ENCODE measurements at places on chromosomes 7 and 10.

DNA sequence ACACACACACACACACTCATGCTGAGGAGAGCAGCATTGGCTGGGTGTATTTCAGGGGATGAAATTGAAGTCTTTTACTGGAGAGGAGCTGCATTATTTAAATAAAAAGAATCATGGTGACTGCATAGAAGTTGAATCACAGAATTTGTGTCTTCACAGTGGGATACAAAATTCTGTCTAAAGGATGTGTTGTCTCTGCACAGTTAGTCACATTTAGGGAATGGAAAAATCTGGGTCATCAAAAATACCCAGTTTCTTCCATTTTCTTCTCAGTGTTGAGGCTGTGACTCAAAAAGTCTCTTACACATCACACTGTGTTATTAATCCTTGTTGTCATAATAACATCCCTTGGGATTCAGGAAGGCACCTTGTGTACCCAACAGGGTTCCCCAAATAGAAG is 10.9 kb downstream of the PAPSS2 start:
- no peak for DNase-seq

DNA sequence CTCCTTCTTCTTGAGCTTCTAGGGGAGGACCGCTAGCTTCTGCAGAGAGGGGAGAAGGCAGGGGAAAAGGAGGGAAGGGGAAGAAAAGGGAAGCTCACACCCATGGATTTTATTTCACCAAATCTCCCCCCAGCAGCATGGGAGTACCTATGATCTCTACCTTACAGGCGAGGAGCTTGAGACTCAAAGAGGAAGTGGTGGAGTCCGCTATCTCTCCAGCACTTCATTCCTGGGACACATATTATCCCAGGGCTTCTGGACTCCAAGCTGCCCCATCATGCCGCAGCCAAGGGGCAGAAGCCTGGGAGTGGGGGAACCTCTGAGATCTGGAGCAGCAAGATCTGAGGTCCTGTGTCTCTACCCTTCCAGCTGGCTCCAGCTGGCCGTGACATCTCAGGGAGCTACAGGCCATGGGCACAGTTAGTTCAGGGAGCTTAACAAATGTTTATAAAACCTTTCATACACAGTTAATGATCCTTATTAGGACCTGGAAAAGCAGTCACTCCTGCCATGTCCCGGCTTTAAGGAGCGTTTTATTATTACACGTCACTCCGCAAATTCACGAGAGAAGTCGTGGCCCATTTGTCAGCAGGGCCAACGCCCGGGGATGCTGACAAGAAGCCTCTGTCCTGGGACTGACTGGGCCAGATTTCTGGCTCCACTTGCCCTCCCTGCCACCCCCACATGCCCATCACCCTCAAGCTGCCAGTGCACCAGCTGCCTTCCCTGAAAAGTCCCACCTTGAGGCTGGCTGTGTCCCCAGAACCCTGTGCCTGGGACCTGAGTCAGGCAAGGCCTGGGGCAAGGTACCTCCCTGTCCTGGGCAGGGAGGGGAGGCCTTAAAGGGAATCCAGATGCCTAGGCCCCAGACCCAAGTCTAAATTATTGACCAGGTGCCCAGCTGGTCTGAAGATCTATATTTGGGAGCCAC is 132.1 kb upstream of the ZMIZ1 start:
- no peak for DNase-seq

DNA sequence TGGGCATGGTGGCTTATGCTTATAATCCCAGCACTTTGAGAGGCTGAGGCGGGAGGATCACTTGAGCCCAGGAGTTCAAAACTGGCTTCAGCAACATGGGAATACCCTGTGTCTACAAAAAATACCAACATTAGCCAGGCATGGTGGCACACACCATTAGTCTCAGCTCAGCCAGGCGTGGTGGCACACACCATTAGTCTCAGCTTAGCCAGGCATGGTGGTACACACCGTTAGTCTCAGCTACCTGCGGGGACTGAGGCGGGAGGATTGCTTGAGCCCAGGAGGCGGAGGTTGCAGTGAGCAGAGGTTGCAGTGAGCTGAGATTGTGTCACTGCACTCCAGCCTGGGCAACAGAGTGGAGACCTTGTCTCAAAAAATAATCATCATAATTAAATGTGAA is 9.0 kb downstream of the LRRC27 start:
- DNase-seq = no peak

DNA sequence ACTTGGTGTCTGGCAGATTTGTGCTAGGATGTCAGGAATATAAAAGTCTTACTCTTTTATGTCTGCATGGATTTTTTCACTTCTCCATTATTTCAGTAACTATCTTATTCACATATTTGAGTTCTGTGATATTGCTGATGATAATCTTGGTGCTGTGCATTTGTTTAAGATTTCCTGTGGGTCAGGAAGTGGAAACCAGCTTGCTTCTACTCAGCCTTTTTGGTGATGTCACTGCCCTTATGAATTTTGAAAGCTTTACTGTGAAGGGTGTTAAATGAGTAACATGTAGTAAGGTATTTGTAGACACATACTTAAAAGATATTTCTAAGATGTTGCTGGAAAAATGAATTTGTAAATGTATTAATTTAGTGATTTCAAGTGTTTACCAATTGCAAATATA is 69.5 kb upstream of the VOPP1 start:
- DNase-seq = no peak

DNA sequence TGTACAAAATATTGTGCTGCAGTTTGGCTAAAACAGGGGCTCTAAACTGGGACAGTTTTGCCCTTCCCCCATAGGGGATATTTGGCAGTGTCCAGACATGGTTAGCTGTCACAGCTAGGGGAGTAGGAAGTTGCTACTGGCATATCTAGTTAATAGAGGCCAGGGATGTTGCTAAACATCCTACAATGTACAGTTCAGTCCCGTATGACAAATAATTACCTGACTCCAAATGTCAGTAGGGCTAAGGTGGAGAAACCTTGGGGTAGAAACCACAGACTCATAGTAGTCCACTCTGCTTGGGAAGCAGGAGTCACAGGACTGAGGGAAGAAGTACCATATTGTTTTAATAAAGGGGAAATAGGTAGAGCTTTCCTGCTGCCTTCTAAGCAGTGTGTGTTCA is 39.8 kb downstream of the WBP1L start:
- no peak for DNase-seq

DNA sequence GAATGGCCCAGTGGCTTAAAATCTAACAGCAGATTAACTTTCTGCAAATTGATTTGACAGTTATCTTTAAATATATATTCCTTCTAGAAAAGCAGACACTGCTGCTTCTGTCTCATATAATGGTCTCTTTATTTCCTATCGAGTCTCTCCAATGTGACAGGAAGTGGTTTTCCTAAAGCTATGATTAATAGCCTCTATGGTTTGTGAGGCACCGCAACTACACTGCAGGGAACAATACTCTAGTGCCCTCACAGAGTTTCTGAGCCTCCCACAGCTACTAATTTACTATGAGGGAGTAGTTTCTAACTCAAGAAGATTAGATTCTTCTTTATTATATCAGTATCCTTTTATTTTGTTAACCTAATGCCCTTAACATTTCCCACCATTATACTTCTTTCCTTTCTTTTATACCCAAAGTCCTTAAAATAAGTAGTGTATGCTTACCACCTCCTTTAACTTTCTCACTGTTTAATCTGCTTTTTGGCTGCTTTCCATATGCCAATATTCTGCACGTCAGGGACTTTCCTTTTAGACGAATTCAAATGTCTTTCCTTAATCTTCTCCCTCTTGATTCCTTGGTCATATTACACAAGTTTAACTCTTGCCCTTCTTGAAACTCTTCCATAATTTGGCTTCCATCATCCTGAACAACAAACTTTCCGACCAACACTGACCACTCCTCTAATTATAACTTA is 23.8 kb upstream of the AHR start:
- no peak for DNase-seq

DNA sequence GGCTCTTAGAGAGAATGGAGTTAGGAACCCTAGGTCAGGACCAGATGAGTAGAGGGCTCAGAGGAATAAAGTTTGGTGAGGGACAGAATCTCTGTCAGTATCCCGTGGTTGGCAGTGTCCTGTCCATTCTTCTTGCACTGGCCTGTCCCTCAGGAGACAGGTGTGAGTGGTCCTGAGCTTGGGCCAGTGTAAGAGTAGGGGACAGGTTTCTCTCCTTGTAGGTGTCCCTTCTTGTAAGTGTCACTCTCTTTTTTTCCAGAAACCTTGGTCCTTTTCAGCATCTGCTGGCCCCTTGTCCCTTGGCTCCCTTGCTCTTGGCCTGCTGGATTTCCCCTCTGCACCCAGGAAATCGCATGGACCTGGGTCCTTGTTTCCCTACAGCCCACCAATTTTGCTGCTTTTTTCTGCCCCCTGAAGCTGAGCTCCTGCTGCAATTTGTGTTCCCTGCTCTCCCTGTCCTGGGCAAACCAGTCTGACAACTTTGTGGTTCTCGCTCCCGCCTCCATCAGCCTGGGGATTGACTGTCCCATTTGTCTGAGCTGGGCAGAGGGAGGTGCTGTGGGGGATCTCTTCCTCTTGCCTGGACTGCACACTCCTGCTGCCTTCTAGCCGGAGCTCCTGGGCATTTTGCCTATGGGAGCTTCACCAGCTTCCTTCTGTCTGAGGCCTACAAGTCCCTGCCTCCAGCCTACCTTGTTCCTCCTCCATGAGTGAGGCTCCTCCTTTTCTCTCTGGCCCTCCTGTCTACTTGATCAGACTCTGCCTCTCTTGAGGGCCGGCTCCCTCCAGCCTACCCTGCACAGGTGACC is 6.5 kb downstream of the TSPAN14 start:
- no peak for DNase-seq

DNA sequence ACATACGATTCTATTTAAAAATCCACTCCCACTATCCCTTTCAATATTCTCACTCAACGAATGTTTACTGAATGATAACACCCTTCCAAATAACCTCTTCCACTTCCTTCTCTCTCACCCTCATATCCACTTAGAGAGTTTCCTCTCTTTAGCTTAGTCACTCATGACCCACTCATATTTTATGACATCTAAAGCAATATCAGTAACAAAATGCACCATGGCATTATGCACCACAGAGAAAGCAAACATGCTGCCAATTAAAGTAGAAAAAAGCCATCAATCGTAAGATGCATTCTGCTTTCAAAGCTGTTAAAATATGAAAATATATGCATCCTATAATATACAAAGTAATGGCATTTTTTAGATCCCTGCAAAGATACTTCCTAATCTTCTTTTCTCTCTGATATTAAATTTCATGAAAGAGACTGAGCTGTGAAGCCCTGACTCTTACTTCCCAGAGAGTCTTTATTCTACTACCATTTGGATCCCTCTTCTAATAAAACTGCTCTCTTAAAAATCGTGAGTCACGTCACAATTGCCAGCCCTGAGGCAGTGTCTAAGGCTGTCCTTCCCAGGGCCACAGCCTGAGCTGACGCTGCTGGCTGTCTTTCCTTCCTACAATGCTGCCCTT is 283.0 kb upstream of the KLF6 start:
- no peak for DNase-seq

GRCh38 chr10:51124852-51125251 is 50.6 kb downstream of the PRKG1 start:
- DNase-seq = no peak

GRCh38 chr7:91091631-91092030 is 172.6 kb upstream of the FZD1 start:
- DNase-seq = no peak

DNA sequence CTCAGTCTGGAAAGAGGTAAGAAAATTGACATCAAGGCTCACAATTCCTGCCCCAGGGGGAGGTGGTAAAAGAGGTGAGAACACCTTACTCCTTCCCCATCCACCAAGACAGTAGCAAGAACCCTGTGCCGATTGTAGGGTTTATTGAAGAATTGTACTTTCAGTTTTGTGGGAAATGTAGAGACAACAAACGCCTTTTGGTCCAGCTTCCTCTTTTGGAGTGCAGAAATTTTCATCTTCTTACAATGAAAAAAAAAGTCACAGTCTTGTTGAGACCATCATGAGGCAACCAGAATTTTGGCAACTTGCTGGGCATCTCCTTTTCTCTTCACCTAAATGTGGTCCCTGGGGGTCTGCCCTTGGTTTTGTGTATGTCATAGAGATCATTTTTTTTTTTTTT is 217.7 kb downstream of the TMEM178B start:
- DNase-seq = no peak

GRCh38 chr10:75269605-75270004 is 33.8 kb upstream of the COMTD1 start:
- DNase-seq = no peak

DNA sequence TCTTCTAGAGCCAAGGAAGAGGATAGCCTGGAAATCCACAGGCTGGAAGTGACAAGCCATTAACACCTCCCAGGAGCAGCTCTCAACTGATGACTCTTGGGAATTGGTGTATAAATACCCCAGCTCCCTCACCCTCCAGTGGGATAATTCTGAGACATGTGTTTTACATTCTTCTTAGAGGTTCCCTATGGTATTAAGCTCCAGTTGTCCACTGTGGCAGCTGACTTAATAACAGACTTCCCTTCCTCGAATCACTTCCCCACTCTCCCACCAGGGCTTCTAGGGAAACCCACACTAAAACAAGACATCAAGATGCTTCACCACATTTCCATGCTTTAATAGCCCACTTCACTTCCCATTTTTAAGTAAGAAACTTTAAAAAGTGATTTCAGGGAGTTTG is 47.2 kb downstream of the FAM107B start:
- DNase-seq = no peak

DNA sequence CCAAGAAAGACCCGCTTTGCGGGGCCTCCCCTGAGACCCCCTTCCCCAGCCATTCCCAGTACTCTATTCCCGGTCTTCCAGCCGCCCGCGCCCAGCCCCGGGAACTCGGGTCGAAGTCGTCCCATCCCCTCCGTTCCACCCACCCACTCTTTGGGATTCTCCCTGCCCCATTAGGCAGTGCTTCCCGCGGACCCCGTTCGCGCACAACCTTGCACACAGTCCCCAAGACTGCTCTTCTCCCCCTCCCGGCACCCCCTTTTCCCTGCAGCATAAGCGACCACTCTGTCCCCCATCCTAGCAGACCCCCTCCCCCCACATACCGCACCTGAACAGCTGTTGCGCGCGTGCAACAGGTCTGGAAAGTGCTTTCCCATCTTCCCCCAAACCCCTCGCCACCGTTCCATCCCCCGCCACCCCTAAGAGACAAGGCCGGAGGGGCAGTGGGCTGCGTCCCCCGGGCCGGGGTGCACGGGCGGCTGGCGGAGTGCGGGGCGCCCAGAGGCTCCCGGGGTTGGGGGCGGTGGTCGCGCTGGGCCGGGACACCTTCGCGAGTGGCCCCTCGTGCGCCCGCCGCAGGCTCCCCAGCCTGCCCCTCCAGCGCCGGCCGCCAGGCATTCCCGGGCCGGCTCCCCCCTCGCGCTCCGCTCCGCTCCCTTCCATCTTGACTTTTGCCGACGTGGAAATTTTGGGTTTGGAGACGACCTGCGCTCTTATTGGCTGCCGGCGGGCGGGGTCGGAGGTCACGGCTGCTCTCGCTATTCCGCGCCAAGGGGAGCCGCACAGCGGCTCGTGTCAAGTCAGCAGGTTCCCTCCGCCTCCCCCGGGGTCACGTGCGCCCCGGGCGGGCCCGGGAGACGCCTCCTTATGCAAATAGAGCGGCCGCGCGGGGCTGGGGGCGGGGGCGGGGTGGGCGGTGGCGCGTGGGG is 201.2 kb upstream of the NFE2L3 start:
- peak; percentile 73 for DNase-seq

DNA sequence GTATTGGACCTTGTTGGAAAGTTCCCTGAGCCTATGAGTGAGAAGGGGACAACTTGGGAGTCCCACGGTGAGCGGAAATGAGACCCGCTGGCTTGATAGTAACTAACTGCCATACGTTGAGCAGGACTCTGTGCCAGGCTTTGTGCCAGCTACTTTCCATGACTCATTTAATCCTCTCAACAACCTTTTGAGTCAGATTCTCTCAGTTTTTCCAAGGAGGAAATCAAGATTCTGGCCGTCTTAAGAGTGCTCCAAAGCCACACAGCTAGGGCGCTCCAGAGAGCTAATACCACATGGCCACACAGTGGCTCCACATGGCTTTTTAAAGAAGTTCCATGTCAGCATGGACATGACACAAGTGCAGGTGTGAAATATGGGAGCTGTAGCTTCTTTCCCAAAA is 55.7 kb downstream of the NOD1 start:
- no peak for DNase-seq
